Stomach (tissue), 19 donors: ENCODE measurements at places on chromosomes 1 and 21. TPM values are rescaled to one million over a fixed set of nuclear protein-coding genes. Genes with fewer than 3 reads are reported as not detected.

ACBD6 gene
- 39.4 TPM for polyA plus RNA-seq

PLA2G2A gene
- polyA plus RNA-seq, result 30.3 TPM

SEC16B gene
- polyA plus RNA-seq, result 6.3 TPM

CFAP141 gene
- not detected for polyA plus RNA-seq

DONSON gene
- polyA plus RNA-seq, result 6.3 TPM

NR5A2 gene
- polyA plus RNA-seq, result 0.46 TPM

KLHDC8A gene
- polyA plus RNA-seq, result 2.3 TPM

LAPTM5 gene
- 33.1 TPM for polyA plus RNA-seq

AUNIP gene
- 1.00 TPM for polyA plus RNA-seq

ATP6V1G3 gene
- not detected for polyA plus RNA-seq

ARHGEF16 gene
- 28.4 TPM for polyA plus RNA-seq

TDRD5 gene
- not detected for polyA plus RNA-seq

STPG1 gene
- 3.7 TPM for polyA plus RNA-seq

SMIM1 gene
- polyA plus RNA-seq, result 12.5 TPM

THEM5 gene
- not detected for polyA plus RNA-seq

DMBX1 gene
- not detected for polyA plus RNA-seq

CFAP107 gene
- polyA plus RNA-seq, result not detected

OR2W3 gene
- not detected for polyA plus RNA-seq

NTRK1 gene
- 1.00 TPM for polyA plus RNA-seq

GCSAML gene
- polyA plus RNA-seq, result 0.68 TPM

NKAIN1 gene
- 0.08 TPM for polyA plus RNA-seq

WNT4 gene
- 9.5 TPM for polyA plus RNA-seq

AADACL3 gene
- polyA plus RNA-seq, result not detected

AIRE gene
- not detected for polyA plus RNA-seq

GJA8 gene
- not detected for polyA plus RNA-seq

OR2AK2 gene
- polyA plus RNA-seq, result not detected

FCGR2B gene
- 2.0 TPM for polyA plus RNA-seq

GLMP gene
- 20.8 TPM for polyA plus RNA-seq

CAPN9 gene
- polyA plus RNA-seq, result 48.3 TPM

CCDC181 gene
- polyA plus RNA-seq, result 1.9 TPM

AMY1B gene
- not detected for polyA plus RNA-seq

SPRR3 gene
- polyA plus RNA-seq, result 12.8 TPM

NCMAP gene
- 5.0 TPM for polyA plus RNA-seq

HCN3 gene
- polyA plus RNA-seq, result 3.1 TPM

LCE6A gene
- not detected for polyA plus RNA-seq

ACTL8 gene
- not detected for polyA plus RNA-seq

GBP3 gene
- polyA plus RNA-seq, result 10.0 TPM

S100A7 gene
- not detected for polyA plus RNA-seq

HSPB7 gene
- polyA plus RNA-seq, result 11.8 TPM

ARHGAP30 gene
- 2.8 TPM for polyA plus RNA-seq

PRR9 gene
- polyA plus RNA-seq, result not detected

LCE2C gene
- polyA plus RNA-seq, result not detected

SPTA1 gene
- not detected for polyA plus RNA-seq

CLDN8 gene
- polyA plus RNA-seq, result not detected

LMX1A gene
- not detected for polyA plus RNA-seq

OR2T35 gene
- not detected for polyA plus RNA-seq

BATF3 gene
- 5.3 TPM for polyA plus RNA-seq

ST6GALNAC3 gene
- polyA plus RNA-seq, result 1.0 TPM

OR2L8 gene
- polyA plus RNA-seq, result not detected

C4BPB gene
- 14.8 TPM for polyA plus RNA-seq

OLFML3 gene
- 19.9 TPM for polyA plus RNA-seq

NPHS2 gene
- polyA plus RNA-seq, result not detected

NES gene
- 3.2 TPM for polyA plus RNA-seq

SPRR5 gene
- 1.0 TPM for polyA plus RNA-seq

SPATA46 gene
- polyA plus RNA-seq, result not detected
